Spleen (tissue), 13 donors: ENCODE measurements at places on chromosomes 1 and 21. TPM values are rescaled to one million over a fixed set of nuclear protein-coding genes. Genes with fewer than 3 reads are reported as not detected.

DNA sequence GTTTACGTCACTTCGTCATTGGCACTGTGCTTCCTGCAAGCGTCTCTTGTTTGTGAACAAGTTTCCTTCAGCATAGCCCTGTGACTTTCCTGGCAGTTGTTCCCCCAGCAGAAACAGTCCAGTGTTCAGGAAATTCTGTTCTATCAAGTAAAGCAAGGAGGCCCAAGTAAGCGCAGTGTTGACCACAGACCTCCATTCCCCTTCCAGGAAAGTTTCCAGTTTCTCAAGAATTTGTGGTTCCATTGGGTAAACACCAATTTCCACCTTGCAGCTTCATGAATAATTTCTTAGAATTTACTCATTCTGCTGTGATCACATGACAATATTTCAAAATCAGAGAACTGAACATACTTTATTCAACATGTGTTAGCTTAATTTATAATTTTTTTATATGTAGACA is 88.5 kb upstream of the ETV3 start:
- no peak for DNase-seq

GRCh38 chr1:232249339-232249738 is 380.6 kb downstream of the SIPA1L2 start:
- no peak for DNase-seq

GRCh38 chr1:45177452-45177851 is 29.0 kb downstream of the ZSWIM5 start:
- DNase-seq: no peak

- no peak for DNase-seq
Measured at GRCh38 chr1:182869241-182869666, 30.1 kb downstream of the DHX9 start.

DNA sequence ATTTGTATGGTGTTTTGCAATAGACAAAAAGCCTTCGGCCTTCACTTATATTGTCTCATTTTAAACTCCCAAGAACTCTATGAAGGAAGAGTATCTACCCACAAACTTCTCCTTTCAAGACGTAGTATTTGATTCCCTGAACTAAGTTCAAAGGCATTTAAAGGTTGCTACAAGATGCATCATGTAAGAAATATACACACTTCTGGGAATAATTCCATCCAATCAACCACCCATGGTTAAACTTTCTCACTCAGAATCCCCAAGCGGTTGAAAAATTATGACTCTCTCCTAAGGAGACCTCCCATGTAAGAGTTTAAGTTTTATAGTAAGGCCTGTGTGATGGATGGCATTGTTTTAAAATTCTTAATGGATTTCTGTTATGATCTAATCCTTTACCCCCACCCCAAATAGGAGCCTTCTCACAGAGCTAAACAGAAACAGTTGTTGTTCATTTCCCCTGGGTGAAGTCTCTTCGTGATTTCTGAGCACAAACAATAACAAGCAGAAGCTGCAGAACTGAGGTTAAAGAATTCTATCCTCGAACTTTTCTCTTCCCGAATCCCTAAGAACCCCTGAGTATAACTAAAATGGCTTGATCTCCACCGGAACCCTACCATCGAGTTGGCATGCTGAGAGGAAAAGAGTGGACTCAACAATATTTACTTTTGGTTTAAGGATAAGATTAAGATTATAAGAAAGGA is 185.0 kb downstream of the TGFBR3 start:
- no peak for DNase-seq

- peak; percentile 22 for DNase-seq
Measured at GRCh38 chr1:47678464-47678980, 240.7 kb downstream of the FOXD2 start.

GRCh38 chr1:153494976-153495535 is 34.6 kb upstream of the S100A7 start:
- DNase-seq: peak; percentile 92

DNA sequence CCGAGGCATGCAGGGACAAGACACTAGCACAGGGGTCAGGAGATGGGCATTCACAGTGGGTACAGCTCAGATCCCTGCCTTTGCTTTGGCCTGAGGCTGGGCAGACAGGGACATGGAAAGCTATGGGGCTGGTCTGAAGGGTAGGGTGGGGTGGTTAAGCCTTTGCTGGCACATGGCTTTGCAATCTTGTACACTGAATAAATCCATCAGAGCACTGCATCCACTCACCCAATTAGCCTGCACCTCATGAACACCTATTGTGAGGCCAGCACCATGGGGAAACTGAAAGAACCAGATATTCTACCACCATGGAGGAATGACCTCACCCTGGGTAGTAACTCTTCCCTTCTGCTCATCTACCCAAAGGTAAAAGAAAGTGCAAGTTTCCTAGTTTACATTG is 199.6 kb upstream of the LMO4 start:
- no peak for DNase-seq

GRCh38 chr21:16004523-16004922 is 274.7 kb downstream of the USP25 start:
- DNase-seq: no peak

- DNase-seq: no peak
Measured at GRCh38 chr21:32120230-32120629, 158.6 kb downstream of the MIS18A start.

DNA sequence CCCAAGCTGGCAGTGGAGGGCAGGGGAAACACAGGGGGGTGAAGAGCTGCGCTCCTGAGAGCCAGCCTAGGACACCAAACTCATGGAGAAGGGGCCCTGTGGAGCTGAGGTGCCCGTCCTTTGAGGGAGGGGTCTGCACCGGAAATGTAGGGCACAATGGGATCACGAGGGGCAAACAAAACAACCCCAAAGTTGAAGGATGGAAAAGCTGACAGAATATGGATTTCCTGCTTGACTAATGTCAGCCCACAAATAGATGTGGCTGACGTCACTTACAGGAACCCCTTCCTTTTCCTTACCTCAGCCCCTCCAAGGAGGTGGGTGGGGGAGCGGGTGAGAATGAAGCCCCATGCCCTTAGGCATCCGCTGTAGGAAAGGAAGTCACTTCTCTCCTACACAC is 110.9 kb downstream of the KCNN3 start:
- peak; percentile 30 for DNase-seq

DNA sequence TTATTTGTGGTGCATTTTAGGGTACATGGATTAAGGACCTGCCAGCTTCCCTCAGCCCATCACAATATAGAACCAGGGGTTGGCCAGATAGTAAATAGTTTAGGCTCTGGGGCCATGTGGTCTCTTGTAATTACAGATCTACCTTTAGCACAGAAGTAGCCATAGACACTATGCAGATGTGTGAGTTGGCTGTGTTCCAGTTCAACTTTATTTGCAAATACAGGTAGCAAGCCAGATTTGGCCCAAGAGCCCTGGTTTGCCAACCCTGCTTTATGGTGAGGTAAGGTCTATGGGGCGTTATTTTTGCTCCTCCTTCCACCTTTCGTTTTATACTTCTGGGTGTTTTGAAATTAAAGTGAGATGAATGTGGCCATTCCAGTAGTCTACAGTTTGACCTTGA is 48.7 kb downstream of the MRPS6 start:
- DNase-seq: no peak

- no peak for DNase-seq
Measured at GRCh38 chr1:26996024-26996423, 2.5 kb downstream of the TRNP1 start.

- DNase-seq: no peak
Measured at GRCh38 chr1:204975568-204976235, 67.3 kb upstream of the CNTN2 start.

DNA sequence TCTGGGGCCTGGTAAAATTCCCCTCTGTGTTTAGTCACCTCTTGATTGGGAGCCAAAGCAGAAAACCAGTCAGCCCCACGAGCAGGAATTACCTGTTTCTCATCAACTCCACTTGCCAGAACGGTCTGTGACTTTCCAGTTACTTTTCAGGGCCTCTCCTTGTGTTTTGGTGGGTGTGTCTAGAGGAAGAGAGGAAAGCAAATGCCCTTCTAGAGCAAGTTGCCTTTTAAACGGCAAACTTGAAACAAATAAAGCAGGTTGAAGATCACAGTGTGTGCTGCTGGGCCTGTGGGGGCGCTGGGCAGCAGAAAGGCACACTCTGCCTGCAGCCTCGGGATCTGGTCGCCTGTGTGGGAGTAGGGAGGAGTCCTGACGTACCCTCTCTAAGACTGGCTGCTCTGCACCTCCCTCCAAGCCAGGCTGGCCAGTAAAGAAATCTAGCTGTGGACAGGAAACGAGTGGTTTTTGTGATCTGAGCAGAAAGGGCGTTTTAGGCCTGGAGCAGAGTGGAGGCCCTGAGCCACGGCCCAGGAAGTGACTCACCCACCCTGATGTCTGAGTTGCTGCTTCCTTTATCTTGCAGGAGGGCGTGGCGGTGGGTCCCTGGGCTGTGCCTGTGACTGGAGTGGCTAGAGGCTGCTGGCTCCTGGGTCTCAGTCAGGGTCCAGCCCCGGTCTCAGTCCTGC is 11.1 kb upstream of the S100A11 start:
- peak; percentile 97 for DNase-seq

- no peak for DNase-seq
Measured at GRCh38 chr21:25494804-25495203, 112.5 kb downstream of the MRPL39 start.

DNA sequence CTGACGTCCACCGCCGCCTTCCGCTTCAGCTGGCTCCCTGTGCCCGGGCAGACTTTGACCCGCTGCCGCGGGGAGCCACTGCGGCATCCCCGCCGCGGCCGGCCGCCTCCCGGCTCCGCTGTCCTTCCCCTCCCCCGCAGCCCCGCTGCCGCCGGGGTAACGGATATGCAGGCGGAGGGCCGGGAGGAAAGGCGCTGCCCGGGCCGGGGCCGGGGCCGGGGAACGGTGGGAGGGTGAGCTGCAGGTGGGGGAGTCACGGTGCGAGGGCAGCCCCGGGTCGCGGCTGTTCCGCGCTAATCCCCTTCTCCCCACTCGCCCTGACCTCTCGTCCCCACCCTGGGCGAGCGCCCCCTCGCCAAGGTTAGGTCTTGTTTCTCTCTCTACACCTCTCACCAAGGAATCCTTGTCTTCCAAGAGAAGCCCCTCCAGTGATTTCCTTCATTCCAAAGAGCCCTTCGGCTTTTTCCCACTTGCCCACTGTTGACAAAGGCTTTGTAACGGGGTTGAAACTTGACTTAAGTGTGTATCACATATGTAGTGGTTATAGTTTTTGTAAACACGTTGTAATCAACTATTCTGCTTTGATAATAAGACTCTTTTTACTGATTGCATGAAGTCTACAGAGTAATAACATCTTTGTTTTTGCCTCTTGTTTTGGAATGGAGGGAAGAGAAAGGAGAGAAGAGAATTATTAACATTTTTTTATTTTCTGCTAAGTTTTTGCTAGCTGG is 669 bp downstream of the XPR1 start:
- DNase-seq: peak; percentile 95

DNA sequence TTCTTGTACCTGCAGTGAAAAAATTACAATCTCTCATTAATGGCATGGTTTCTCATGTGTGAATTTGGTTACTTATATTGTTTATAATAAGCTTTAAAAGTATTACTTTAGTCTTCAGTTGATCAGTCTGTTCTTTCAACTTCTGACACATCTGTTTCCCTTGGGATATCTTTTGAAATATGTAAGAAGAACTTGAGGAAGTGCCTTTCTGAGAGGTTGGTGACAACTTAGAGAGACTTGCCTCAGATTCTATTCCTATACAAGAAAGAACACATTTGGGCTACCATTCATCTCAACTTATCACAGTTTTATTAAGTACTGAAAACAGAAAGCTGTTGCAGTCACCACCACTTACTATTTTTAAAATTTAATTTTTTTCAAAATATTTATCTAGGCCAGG is 8.1 kb downstream of the AKNAD1 start:
- DNase-seq: no peak

- no peak for DNase-seq
Measured at GRCh38 chr1:228809621-228810394, 74.5 kb downstream of the RHOU start.

The ELF3 gene
- 0.91 TPM for total RNA-seq

The MRPL39 gene
- total RNA-seq: 15.0 TPM

The ARHGAP30 gene
- total RNA-seq: 129 TPM

The SPRR2B gene
- not detected for total RNA-seq

The FCRL5 gene
- total RNA-seq: 81.6 TPM

The SLAMF6 gene
- total RNA-seq: 36.2 TPM
